ENCODE measurements at places on chromosomes 12 and 14.

GRCh38 chr14:95903616-95904107, 27.0 kb downstream of the TUNAR start:
- no peak for DNase-seq

DNA sequence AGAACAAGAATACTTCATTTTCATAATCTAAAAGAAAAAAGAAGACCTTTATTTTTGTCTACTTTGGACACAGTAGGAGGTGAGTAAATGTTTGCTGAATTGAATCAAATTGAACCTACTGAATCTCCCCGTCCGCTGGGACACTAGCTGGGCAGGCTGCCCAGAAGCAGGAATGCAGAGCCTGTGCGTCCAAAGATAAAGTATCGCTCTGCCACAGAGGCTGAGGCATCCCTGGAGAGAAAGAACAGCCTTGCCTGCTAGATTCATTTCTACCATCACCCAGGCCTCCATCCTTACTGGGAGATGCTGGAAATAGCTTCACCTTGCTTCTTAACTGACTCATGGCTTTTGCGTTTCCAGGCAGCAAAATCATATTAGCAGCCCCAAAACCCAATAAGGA, 64.1 kb upstream of the TSPAN11 start:
- DNase-seq, result peak; percentile 50

- DNase-seq, result peak; percentile 61
Measured at GRCh38 chr12:79689477-79690141, 1.2 kb downstream of the PAWR start.

DNA sequence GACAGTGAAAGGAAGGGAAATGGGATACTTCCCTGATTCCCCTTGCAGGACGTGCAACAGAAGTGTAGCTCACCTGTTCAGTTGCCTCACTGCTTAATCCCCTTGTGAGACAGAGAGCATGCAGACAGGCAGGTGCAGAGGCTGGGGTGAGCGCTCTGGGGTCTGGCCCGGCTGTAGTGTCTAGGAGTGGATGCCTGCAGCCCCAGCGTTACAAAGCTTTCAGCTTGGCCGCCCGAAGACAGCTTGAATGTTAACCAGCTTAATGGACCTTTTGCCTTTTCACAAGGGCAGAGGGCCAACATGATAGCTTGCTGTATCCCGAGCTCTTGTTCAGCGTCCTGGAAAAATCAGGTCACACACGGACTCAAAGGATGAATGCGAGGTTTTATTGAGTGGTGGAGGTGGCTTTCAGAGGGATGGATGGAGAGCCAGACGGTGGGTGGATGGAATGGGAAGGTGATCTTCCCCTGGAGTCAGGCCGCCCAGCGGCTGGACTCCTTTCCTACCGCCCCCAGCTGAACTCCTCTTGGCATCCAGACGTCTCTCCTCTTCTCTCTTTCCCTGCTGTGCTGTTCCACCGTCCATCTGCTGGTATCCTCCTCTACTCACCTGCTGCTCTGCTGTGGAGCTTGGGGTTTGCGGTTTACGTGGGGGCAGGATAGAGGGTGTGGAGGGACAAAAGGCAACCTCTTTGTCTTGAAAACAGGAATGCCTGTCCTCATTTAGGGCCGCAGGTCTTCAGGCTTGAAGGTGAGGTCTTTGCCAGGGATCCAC, 86.2 kb upstream of the RESF1 start:
- no peak for DNase-seq

GRCh38 chr12:1790444-1790843, 29.9 kb upstream of the LRTM2 start:
- no peak for DNase-seq

DNA sequence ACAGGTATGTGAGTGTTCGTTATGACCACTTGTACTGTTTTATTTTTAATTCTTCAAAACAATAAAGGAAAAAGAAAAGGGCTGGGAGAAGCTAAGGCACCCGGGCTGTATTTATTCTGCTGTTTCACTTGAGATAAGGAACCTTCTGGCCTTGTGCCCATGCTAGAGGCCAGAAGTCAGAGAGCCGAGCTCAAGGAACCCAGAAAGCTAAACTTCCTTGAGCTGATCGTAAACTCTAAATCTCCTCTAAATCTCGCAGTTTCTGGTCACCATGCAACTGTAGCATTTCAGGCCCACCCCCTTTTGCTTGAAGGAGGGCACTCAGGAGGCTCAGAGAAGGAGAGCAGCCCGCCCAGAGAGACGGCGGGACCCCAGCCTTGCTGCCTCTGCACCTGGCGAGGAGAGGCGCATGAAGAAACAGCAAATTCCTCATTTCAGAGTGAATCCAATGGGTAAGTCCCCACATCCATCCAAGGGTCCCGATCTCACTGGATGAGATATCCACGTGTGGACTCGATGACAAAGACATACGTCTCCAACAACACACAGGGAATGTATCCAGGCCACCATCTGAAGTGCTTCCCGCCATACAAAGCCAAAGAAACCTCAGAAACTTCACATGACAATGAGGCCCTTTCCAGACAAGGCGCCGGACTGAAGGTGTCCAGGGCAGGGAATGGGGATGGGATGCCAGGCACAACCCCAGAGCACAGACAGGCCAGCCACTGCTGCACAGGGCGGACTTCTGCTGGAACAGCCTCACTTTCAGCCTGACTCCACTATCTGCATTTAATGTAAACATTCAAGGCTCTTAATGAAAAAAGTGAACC, 14.6 kb downstream of the CCDC88C start:
- peak; percentile 43 for DNase-seq

DNA sequence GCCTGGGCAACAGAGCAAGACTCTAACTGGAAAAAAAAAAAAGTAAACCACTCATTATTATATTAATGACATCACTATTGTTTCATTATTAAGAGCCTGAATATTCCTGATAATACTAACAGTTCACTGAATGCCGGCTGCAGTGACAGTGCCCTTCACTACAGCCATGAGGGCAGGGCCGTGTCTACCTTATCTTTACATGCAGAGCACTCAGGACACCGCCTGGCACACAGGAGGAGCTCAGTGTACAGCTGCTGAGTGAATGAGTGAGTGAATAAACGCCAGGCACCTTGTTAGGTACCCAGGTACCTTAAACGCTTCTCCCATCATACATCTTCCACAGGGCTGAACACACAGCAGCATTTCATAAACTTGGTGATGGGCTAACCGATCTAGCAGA, 23.2 kb downstream of the ZFYVE1 start:
- DNase-seq, result no peak

DNA sequence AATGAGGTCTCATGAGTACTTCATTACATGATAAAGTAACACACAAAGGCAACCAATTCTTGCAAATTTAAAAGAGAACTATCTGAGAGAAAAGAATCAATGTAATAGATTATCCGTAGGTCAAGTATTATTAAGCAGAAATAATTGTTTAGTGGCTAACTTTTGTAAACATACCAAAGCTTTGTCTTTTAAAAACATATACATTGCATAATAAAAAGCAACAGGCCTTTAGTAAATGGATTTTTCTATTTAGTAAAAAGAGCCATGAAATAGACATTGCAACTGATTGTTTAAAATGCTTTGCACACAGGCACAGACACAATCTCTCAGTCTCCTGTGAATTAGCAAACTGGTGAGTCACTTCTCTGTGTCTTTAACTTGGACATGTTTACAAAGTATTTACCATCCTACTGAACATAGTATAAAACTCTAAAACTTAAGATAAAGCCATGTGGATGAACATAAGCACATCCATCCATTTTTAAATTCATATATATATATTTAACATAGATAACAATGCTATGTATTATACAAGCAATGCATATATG, 518.7 kb upstream of the MGAT4C start:
- peak; percentile 50 for DNase-seq

GRCh38 chr12:103819892-103820291, 21.1 kb downstream of the NT5DC3 start:
- DNase-seq, result no peak

DNA sequence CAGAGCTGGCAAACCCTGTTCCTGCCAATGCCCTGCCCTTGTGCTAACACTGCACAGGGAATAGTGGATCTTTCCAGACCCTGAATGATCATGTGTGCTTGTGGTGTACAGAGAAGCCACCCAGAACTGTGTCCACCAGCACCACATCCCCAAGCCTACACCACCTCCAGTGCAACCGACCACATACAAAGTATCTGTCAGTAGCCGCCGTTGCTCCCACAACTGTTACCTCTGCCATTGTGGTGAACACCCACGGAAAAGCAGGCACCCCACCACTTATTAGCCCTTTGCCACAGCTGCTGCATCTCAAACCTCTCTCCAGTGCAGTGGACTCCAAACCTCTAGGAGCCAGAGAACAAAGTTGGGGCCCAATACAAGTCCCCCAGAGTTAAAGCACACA, 1049.6 kb downstream of the TRHDE start:
- no peak for DNase-seq

- no peak for DNase-seq
Measured at GRCh38 chr12:104767261-104767660, 190.8 kb downstream of the SLC41A2 start.

- peak; percentile 70 for DNase-seq
Measured at GRCh38 chr12:81450920-81451739, 308.0 kb downstream of the PPFIA2 start.

GRCh38 chr14:65330416-65330815, 82.1 kb upstream of the FUT8 start:
- peak; percentile 53 for DNase-seq

- peak; percentile 42 for DNase-seq
Measured at GRCh38 chr12:123075646-123076171, 75.2 kb downstream of the PITPNM2 start.

- no peak for DNase-seq
Measured at GRCh38 chr14:104583424-104584306, 4.1 kb downstream of the C14orf180 start.

- DNase-seq, result no peak
Measured at GRCh38 chr12:122250536-122250935, 15.8 kb downstream of the VPS33A start.

DNA sequence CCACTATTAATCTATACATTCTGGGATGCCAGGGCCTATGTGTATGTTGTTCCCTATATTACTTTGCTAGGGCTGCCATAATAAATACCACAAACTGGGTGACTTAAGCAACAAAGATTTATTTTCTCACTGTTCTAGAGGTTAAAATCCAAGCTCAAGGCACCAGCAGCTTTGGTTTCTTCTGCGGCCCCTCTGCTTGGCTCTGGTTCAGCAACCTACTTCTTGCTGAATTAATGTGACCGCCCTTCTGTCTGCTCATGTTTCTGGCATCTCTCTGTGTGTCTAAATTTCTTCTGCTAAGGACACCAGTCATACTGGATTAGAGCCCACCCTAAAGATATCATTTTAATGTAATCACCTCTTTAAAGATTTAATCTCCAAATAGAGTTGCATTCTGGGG, 84.7 kb downstream of the ZNF664 start:
- DNase-seq, result peak; percentile 47

GRCh38 chr12:108640802-108641445, 7.2 kb upstream of the SELPLG start:
- peak; percentile 82 for DNase-seq

- DNase-seq, result no peak
Measured at GRCh38 chr12:20144341-20144740, 224.0 kb upstream of the PDE3A start.

DNA sequence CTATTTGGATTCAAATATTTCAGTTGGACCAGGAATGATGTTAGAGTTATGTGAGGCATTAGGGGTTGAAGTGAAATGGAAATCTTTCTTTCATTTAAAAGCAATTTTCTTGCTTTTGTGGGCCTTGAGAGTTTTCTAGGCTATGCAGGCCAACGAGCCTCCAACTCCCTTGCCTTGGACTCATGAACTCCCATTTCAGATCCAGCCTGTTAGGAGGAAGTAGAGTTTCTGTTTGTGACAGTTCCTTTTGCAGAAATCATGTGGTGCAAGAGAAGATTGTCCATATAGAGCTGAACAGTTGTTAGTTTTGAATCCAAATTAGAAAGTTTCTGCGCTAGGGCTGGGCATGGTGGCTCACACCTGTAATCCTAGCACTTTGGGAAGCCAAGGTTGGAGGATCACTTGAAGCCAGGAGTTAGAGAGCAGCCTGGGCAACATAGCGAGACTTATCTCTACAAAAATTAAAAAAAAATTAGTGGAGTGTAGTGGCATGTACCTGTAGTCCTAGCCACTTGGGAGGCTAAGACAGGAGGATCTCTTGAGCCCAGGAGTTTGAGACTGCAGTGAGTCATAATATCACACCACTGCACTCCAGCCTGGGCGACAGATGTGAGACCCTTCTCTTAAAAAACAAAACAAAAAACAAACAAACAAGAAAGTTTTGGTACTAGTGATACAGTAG, 47.3 kb upstream of the MED13L start:
- DNase-seq, result no peak

GRCh38 chr12:67070307-67070600, 198.9 kb upstream of the CAND1 start:
- DNase-seq, result no peak

GRCh38 chr14:61872452-61872851, 110.2 kb downstream of the SNAPC1 start:
- DNase-seq, result no peak

DNA sequence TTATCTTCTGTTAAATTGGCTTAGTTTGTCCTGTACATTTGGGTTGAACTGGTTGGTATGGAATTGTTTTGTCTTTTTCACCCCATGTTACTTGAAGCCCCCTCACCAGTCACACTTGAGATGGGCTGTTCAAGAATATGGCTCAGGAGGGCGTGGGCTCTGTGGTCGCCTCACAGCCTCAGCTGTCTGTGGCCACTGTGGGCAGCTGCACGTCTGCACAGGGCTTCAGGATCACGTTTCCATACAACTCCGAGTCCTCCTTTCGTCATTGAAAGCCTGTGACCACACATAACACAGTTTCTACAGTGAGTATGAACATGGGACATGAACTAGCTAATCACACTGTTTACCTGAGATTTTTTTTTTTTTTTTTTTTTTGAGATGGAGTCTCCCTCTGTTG, 81.3 kb downstream of the MOK start:
- no peak for DNase-seq

GRCh38 chr14:75491376-75491978, 30.8 kb upstream of the BATF start:
- DNase-seq, result no peak

DNA sequence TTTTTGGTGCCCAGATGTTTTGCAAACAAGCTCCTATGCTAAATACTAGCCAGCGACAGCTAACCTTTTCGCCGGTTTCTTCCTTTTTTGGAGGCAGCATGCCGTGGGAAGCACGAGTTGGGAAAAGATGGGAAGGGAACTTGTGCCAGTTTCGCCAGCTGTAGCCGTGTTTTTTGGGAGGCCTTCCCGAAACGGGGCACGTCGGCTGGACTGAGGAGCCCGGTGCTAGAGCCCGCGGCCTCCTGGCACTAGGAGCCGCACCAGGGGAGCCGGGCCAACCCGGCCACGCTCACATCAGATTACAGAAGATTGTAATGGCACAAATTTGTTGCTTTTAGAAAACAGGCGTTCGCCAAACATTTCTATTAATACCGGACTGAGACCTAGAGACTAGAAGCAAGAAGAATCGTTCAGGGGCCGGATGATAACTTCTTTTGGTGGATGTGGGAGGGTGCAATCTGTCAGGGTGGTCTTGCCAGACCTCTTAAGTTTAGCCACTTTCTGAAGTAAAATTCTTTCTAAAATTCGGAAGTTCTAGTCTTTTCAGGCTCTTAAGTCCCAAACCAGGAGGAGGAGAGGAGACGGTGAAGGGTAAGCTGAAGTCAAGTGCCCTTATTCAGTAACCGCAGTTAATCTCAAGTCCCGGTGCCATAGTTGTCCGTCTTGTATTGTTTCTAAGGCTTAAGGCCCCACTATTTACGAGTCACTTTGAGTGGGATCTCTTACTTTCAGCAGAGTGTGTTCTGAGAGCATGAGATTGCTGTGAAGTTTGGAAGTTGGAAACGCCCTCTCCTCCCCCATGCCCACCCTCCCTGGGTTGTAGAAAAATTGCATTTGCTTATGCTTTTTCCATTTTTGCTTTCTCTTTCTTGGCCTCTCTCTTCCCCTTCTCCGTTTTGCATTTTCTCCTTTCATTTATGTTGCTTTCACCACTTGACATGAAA, 1.3 kb downstream of the RASSF3 start:
- DNase-seq, result peak; percentile 19

GRCh38 chr14:50085570-50086320, 30.6 kb downstream of the VCPKMT start:
- peak; percentile 26 for DNase-seq

Data from amniotic epithelial cell (primary cell).